HFFc6 (cell line): ENCODE measurements at places on chromosomes 3 and 15.

- H3K27me3 ChIP-seq, result no peaks in the 10 kb centered on the region
- no peak overlapping the region for H3K4me3 ChIP-seq
These were observed 64.3 kb downstream of the RYK start for GRCh38 chr3:134186391-134186790.

GRCh38 chr3:58167431-58168351, 43.1 kb downstream of the DNASE1L3 start:
- peaks cover 43% of the 10 kb centered on the region for H3K4me1 ChIP-seq
- H3K27me3 ChIP-seq, result peaks cover 8% of the 10 kb centered on the region
- H3K36me3 ChIP-seq, result peaks cover 40% of the 10 kb centered on the region
- DNase-seq, result peak; percentile 59
- H3K4me3 ChIP-seq, result peak overlapping the region; percentile 54

DNA sequence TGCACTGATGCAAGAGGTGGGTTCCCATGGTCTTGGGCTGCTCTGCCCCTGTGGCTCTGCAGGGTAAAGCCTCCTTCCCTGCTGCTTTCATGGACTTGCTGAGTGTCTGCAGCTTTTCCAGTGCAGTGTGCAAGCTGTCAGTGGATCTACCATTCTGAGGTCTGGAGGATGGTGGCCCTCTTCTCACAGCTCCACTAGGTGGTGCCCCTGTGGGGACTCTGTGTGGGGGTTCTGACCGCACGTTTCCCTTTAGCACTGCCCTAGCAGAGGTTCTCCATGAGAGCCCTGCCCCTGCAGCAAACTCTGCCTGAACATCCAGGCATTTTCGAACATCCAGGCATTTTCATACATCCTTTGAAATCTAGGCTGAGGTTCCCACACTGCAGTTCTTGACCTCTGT, 329.8 kb upstream of the NAALADL2 start:
- no peak for DNase-seq
- no peak overlapping the region for H3K4me3 ChIP-seq
- peaks cover 26% of the 10 kb centered on the region for H3K4me1 ChIP-seq
- peaks cover 5% of the 10 kb centered on the region; the same call in 1 of the 2 replicates for H3K36me3 ChIP-seq
- H3K27ac ChIP-seq, result no peak overlapping the region
- H3K27me3 ChIP-seq, result no peaks in the 10 kb centered on the region

DNA sequence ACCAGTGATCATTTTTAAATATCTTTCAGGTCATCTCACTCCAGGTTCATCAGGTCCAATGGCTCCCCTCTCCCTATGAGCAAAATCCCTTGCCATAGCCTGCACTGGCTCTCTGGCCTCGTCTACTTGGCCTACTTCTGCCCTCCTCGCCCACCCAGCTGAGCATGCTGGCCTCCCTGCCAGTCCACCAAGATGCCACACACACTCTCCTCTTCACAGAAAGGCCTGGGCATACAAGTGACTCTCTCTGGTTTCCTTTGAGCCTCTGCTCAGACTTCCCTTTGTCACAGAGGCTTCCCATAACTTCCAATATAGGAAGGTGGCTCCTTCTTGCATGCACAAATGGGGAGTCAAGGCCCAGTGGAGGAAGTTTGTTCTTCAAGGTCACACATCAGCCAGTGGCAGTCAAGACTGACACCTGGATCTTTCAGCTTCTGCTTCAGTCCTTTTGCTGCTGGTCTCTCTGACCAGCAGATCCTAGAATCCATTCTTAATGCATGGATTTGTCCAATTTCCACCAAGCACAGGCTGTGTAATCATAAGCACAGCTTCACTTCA, 223.2 kb upstream of the HES1 start:
- H3K27ac ChIP-seq, result no peak overlapping the region
- no peaks in the 10 kb centered on the region for H3K4me1 ChIP-seq
- peaks cover 28% of the 10 kb centered on the region for H3K27me3 ChIP-seq
- no peaks in the 10 kb centered on the region for H3K36me3 ChIP-seq
- no peak for DNase-seq
- H3K4me3 ChIP-seq, result no peak overlapping the region
